ENCODE measurements at places on chromosomes 13 and 19.

DNA sequence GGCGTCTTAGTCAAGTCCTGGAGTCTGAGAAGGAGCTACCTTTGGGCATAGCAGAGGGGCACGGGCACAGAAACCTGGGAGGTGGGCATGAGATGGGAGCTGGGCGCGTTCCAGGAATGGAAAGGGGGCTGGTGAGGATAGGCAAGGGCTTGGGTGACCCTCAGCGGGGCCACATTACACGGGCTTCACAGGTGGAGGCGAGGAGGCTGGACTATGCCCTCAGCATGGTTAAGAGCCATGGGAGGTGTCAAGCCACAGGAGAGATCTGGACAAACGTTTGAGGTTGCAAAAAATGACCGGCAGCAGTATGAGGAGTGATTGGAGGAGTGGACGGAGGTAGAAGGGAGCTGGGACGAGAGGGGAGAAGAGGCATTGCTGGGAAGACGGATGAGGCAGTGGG, 21.5 kb downstream of the NECTIN2 start:
- no peak for DNase-seq

GRCh38 chr13:108409730-108410129, 140.2 kb downstream of the TNFSF13B start:
- DNase-seq: no peak

GRCh38 chr13:27481766-27482165, 31.4 kb upstream of the MTIF3 start:
- peak; percentile 27 for DNase-seq

DNA sequence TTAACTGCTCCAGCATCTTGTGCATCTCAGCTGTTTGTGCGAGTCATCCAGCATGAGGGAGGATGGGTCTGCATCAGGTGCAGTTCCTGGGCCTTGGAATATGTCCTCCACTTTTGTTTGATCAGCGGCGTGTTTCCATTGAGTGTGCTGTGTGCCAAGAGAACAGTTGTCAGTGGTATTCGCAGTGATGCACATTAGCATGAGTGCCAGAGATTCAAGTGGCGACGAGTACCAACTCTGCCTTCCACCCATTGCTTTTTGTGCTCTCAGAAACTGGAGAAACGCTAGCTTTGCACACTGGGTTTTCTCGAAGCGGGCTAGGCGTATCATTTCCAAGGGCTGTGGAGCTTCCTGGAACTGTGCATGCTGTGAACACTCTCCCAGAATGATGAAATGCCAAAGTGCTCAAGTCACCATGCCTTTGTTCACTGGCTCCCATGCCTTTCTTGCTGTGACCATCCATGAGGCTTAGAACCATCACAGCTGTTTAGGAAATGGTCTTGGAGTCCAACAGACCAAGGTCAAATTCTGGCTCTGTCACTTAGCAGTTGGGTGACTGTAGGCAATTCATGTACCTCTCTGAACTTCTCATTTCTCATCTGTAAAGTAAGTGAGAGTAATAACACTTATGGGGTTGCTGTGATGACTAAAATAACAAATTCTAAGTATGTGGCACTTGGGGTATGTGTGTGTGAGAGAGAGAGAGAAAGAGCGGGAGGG, 18.4 kb downstream of the LRCH1 start:
- DNase-seq: no peak

GRCh38 chr19:48400018-48400742, 6.7 kb downstream of the GRIN2D start:
- DNase-seq: peak; percentile 33

- no peak for DNase-seq
Observed at GRCh38 chr19:4654437-4655361, 15.4 kb downstream of the TNFAIP8L1 start.

DNA sequence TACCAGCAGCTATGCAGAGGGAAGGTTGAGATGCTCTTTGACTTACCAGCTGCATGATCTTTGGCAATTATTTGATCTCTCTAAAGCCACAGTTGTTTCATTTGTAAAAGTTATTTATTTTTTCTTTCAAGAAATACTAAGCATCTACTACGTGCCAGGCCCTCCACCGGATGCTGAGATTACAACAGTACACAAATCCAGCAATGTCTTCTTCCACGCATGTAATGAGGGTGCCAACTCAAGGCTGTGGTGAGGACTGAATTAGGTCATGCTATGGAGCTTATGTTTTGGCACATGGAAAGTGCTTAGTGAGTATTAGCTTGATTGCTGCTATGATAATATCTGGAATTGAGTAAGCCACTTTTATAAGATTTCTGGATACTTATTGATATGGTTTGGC, 358.2 kb downstream of the IRS2 start:
- DNase-seq: no peak

GRCh38 chr13:109998684-109999533, 212.5 kb upstream of the IRS2 start:
- DNase-seq: no peak

GRCh38 chr13:86870444-86870843, 800.7 kb upstream of the SLITRK5 start:
- DNase-seq: peak; percentile 64

- no peak for DNase-seq
Observed at GRCh38 chr19:5150902-5151741, 182.2 kb downstream of the KDM4B start.

DNA sequence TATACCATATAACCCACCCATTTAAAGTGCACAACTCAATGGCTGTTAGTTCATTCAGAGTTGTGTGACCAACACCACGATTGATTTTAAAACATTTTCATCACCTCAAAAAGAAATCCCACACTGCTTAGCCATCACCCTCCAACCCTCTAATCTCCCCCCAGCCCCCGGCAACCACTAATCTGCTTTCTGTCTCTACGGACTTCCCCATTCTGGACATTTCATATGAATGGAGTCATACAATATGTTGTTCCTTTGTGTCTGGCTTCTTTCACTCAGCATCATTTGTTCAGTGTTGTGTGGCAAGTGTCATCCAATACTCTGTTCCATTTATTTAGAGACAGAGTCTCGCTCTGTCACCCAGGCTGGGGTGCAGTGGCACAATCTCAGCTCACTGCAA, 4.0 kb upstream of the PNMA8B start:
- no peak for DNase-seq

GRCh38 chr13:20090349-20090748, 70.5 kb downstream of the GJA3 start:
- peak; percentile 1 for DNase-seq

DNA sequence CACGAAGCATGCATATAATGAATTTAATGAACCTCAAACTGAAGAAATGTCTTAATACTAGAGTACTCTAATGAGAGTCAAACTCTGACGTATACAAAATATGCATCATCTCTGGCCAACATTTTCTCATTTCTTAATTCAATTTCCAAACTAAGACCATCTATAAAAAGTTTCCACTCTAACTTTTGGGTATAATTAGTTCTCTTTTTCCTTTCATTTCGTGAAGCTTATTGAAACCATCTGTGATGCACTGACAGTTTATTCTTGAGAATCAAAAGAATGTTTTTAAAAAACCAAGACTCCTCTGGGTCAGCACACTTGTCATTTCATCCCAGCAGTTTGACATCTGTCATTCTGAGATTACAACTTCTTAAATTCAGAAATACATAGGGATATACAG, 90.0 kb downstream of the CAB39L start:
- DNase-seq: no peak

DNA sequence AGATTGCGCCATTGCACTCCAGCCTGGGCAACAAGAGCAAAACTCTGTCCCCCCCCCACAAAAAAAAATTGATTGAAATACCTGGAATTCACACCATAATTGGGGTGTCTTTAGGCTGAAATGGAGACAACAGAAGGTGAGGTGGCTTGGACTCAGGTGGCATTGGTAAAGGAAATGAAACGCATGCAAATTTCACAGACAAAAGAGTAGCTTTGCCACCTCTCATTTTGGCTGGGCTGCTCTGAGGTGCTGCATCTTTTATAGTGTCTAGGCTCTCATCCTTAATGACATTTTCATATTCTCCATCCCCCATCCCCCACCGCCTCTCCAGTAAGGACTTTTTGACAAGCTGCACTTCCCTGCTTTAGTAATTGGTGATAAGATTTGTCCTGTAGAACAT, 6.9 kb downstream of the UBE2L5 start:
- DNase-seq: no peak

DNA sequence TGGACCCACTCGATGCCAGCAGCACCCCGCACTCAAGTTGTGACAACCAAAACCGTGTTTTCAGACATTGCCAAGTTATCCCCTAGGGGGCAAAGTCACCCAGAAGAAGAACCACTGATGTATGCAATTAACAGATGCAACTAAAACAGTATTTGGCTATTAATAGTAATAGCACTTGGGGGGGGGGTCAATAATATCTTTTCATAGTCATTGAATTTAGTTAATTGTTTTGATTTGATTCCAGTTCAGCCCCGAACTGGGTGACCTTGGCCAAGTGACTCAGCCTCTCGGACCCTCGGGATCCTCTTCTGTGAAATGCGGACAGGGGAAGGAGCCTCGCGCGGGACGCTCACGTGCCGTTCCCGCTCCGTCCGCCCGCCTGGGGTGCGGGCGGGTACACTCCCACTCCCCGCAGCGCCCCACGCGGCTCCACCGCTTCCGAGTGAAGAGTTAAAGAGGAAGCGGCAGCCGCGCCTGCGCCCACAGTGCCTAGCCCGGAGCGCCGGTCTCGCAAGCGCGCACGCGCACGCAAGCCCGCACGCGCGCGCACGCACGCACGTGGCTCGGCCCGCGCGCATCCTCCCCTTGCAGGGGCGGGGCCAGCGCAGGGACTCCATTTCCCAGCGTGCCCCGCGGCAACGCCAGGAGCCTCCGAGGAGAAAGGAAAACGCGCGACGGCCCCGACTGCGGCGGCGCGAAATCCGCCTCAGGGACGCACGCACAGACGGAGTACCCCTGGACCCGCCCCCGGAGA, 435 bp upstream of the DAZAP1 start:
- peak; percentile 99 for DNase-seq

- no peak for DNase-seq
Observed at GRCh38 chr19:4748185-4748584, 24.5 kb upstream of the DPP9 start.

DNA sequence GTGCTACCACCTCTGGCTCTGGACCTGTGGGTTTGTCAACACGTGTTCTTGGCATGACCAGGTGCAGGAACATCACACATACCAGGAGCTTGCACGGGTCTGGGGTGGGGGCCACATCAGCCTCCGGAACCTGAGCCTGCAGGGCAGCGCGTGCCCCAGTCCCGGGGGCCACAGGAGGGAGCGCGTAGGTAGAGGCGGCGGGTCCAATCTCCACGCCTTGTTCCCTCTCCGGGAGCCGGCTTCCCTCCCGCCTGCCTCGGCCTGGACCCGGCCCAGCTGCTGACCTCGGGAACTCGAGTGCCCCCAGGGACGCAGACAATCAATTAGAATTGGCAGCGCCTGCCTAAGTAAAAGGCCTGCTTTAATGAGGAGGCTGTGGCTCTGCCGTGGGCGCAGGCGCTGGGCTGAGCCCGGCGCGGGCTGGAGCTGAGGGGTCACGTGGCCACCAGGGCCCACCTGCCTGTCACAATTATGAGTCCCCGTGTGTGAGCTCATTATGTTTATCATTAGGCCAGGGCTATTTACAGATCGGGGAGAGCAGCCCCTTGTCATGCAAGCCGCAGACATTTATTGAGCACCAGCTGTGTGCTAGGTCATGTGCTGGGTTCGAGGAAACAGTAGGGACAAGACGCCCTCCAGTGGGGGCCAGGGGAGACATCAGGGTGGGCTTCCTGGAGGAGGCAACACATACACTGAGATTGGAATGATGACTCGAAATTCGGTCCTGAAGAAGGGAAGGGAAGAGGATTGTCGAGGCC, 32.2 kb upstream of the TNFAIP8L1 start:
- DNase-seq: peak; percentile 92

DNA sequence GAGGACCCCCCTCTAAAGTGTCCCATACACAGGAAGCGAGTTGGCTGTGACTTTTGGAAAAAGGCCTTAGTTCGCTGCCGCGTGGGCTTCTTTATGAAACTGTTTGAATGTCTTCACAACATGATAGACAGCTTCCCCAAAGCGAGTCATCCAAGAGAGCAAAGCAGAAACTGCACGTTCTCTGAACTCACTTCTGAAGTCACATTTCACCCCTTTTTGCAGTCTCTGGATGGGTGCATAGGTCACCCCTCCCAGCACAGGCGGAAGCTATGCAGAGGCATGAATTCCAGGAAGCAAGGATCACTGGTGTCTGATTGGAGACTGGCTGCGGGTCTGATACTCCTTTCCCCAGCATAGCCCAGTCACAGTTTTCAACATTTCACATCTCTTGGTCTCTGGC, 10.6 kb downstream of the GPI start:
- DNase-seq: no peak

- DNase-seq: no peak
Observed at GRCh38 chr13:37479916-37480315, 118.7 kb downstream of the POSTN start.

DNA sequence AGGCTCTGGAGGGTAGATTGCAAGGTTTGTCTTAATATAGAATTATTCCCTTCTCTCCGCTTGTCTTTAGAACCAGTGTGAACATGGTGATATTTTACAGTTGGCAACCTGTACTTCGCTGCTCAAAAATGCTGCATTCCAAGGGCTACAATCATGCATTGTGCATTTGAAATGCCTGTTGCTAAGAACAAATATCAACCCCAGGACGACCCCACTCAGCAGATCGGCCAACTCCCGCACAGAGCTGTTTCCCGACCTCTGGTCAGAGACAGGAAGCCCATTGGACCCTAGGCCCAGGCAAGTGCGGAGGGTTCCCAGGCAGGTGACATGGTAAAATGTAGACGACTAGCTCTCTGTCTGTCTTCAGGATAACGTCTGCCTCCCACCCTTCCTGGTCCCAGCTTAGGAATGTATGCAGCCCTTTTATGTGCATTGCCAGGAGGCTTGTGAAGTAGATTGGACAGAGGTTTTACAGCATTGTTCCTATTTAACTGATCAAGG, 263.5 kb downstream of the FOXO1 start:
- no peak for DNase-seq

DNA sequence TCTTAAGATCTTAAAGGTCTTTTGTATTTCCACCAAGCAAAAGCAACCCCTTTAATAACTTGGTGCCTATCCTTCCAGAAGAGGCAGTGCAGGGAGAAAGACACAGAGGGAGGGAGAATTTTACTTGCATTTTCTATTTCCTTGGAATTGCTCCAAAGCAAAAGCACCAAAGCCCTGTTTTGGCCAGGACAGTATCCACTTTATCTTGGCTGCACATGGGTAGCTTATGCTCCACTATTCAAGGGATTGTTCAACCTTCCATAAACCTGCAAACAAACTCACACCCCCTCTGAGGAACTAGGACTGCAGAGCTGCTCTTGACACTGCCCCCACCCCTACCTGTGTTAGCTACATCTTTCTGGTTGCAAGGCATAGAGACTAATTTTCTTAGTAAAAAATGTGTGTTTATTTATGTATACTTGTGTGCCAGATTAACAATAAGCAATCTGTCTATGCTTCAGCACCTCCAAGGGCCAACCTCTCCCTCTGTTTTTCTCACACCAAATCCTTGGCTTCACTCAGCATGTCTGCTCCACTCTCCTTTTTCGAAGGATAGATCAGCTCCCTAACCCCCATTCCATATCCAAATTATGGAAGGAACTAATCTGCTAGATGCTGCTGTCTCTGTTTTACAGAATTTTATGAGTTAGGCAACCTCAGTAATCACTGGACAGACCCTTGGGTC, 68.1 kb upstream of the KLF12 start:
- no peak for DNase-seq

Data from NCI-H1417 (cell line).